ENCODE measurements at places on chromosomes 4 and X. TPM values are rescaled to one million over a fixed set of nuclear protein-coding genes. Genes with fewer than 3 reads are reported as not detected.
A peak's percentile ranks its signal among the peaks of the same experiment; 100 is the strongest.

Gene CCDC110
- total RNA-seq: 0.97 TPM

GRCh38 chr4:53586121-53586816, 5.0 kb downstream of the LNX1 start:
- no peak for DNase-seq

- no peak for DNase-seq
Measured at GRCh38 chr4:39759569-39759968, 61.6 kb downstream of the UBE2K start.

- DNase-seq: no peak
Measured at GRCh38 chr4:8176547-8177399, 18.2 kb upstream of the ABLIM2 start.

Gene PCDH19
- 1.5 TPM for total RNA-seq

GRCh38 chr4:158580064-158580463, 58.4 kb downstream of the RXFP1 start:
- DNase-seq: no peak

Gene IL2
- total RNA-seq: not detected

GRCh38 chr4:53592686-53593501, 1.6 kb upstream of the LNX1 start:
- peak; percentile 30 for DNase-seq

- DNase-seq: no peak
Measured at GRCh38 chr4:159925770-159926169, 822.9 kb downstream of the RAPGEF2 start.

Gene ZCCHC18
- not detected for total RNA-seq

DNA sequence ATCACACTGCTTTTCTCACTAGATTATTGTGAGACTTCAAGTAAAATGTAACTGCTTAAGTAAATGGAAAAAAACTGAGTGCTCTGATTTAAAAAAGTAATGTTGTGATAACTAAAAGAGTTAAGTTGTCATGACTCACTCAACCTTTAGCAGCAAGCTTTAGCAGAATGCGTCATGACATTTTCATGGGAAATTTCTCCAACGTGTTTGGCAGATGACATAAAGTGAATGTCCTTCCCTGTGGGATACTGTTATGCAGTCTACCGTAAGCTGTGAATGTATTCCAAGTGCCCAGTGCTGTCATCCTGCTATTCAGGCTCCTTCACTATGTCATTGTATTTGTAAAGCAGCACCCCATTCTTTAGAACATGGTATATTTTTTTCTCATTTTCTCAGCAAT, 136.2 kb downstream of the CPXCR1 start:
- DNase-seq: no peak

DNA sequence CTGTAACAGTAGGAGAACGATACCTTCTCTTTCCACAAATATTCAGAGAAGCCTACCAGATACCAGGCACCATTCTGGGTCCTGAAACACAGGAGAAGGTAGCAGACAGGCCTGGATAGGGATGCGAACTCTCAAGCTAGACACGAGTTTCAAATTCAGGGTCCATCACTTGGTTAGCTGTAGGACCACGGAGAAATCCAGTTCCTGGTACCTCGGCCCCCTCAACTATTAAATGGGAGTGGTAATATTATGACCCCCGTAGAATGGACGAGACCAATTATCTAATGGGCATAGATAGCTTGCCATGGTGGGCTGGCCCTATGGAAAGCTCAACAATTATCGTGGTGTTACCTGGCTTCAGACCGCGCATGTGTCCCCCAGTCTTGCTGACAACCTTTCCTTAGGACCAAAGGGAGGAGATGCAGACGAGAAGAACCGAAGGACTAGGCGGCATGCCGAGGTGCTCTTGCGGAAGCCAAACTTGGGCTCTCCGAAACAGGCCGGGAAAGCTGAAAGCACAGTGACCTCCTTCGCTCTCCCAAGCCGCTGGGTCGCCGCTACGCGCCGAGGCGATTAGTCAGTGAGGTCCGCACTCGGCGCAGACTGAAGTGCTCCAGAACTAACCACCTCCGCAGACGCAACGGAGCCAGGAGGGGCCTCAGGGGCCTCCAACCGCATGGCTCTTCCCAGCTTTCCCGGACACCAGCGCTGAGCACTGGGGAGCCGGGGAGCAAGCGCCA, 19.6 kb downstream of the NKX3-2 start:
- no peak for DNase-seq

DNA sequence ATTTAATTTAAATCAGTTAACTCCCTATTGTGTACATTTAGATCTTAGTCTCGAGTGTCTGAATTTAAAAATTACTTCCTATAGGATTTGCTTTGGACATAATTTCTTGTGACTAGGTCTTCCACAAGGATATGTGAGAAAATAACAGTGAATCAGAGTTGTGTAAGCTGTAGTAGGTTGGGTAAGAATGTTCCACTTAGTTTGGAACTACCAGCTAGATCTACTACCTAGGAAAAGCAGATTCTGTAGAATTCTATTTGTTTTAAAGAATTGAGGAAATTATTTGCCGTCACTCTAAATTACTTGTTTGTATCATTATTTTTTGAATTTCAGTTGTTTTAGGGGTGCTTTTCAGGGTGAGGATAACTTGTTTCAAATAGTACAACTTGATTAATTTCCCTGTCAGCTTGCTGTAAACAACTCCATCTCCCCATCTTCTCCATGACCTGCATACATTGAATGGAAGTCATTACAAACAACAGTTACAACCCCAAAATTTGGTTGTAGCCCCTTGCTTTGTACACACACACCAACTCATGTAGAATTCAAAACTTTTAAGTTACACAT, 1.3 kb downstream of the MTHFD2L start:
- no peak for DNase-seq

All from gastrocnemius medialis (tissue), 4 donors.